ENCODE measurements at places on chromosomes 3 and 15.

DNA sequence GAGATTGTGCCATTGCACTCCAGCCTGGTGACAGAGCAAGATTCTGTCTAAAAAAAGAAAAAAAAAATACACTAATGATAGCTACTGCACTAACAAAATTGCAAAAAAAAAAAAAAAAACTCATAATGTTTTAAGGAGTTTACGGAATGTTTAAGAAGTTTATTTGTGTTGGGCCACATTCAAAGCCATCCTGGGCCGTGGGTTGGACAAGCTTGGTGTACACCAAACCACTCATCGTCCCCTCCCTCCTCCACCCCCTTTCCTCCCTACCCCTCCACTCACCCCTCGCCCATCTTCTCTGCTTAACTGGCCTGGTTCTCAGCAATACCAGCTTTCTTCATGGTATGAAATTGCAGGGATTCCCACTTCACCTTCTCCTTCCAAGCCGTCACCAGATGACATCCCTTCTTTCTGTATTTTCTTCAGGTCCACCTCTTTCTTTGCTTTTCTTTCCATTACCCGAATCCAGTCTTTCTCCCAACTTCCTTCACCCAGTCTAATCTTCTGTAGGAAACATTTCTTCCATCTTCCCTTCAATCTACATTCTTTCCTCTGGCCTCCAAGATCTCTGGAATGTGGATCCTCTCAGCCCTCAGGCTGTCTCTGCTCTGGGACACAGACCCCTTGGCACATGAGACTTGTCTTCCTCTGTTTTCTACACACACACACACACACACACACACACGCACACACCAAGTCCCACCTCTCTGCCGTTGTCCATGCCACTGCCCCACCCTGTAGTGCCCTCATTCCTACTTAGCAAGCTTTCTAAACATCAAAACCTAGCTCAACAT is 3.5 kb upstream of the MESP1 start:
- no peak for DNase-seq

- DNase-seq: peak; percentile 66
These were observed 10.0 kb upstream of the EHD4 start for GRCh38 chr15:41982133-41982930.

- DNase-seq: no peak
These were observed 2.1 kb downstream of the PODXL2 start for GRCh38 chr3:127630811-127631714.

- DNase-seq: no peak
These were observed 27.5 kb downstream of the NXPE3 start for GRCh38 chr3:101806491-101806890.

GRCh38 chr3:147513785-147514184 is 104.6 kb downstream of the ZIC1 start:
- DNase-seq: no peak

DNA sequence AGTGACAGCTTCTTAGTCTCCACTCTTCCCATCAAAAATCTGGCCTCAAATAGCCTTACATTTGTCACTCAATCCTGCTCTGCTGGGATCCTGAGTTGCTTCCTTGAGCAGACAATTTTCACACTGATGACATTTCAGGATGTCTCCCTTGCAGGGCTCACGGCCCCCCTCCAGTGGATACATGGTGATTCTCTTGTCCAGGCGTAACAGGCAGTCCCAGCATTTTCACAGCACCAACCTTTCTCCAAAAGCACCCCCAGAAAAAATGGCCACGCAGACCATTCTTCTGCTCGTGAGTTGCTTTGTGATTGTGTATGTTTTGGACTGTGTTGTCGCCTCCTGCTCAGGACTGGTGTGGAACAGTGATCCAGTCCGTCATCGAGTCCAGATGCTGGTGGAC is 47.4 kb upstream of the WNT7A start:
- no peak for DNase-seq

- no peak for DNase-seq
These were observed 20.3 kb upstream of the PTPN9 start for GRCh38 chr15:75599401-75599800.

GRCh38 chr15:62455441-62455921 is 290.4 kb upstream of the C2CD4B start:
- no peak for DNase-seq

DNA sequence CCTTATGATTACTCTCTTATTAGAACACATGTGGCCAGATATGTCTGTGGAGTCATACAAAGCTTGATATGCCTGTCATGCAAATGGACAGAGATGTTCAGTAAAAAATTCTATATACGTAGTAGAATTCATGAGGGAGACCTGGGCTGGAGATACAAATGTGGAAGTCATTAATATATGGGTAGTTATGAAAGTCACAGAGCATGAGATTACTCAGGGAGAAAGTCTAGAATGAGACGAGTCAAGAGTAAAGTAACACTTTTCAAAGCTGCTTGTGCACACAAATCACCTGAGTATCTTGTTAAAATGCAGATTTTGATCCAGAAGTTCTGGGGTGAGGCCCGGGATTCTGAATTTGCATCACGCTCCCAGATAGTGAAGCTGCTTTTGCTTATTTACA is 28.4 kb downstream of the OXSM start:
- no peak for DNase-seq

GRCh38 chr15:99511866-99512661 is 53.7 kb upstream of the MEF2A start:
- DNase-seq: peak; percentile 92

- DNase-seq: no peak
These were observed 23.5 kb upstream of the RFTN1 start for GRCh38 chr3:16536996-16537395.

- DNase-seq: no peak
These were observed 143.0 kb downstream of the LPP start for GRCh38 chr3:188296761-188297612.

DNA sequence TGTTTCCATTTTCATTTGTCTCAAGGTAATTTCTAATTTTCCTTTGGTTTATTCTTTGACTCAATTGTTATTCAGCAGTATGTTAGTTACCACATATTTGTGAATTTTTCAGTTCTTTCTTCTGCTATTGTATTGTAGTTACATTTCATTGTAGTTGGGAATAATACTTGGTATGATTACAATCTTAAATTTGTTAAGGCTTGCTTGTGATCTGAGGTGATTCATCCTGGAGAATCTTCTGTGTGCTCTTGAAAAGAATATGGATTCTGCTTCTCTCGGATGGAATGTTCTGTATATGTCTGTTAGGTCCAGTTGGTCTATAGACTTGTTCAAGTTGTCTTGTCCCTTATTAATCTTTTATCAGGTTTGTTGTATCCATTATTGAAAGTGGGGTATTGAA is 63.4 kb upstream of the VEPH1 start:
- DNase-seq: no peak

DNA sequence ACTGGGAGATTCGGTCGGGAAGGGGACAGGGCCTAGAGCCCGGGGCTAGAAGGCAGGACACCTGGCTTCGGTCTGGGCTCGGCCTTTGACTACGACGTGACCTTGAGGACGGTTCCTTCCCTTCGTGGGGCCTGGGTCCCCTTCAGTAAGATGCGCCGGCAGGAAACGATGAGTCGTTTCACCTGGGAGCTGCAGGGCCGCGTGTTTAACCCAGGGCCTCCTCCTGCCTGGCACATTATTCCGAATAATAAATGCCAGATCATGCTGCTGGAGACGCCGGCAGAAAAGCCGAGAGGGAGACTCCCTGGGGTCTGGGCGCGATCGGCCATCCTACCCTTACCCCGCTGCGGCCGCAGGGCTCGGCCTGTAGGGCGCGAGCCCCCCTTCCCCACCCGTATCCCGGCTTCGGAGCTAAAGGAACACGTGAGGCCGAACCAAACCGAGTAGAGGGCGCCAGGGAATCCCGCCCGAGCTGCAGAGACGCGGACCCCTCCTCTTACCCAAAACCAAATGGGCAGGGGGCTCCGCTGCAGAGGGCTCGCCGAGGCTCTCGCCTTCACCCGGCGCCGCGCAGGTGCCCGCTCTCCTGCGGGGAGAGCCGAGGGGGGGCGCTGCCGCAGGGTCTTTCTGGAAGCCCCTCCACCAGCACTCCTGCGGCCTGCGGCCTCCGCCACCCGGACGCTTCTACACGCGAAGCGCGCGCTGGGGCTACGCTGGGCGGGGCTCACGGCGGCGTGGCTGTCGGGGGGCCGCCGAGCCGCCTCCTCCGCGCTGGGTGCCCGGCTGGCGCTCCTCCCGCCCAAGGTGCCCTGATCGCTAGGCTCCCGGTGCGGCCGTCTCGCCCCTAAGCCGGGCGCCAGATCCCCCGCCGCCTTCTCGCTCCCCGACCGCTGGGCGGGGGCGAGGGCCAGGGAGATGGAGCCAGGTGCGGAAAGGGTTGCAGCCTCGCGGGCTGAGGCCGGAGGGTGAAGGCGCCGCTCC is at the start of gene BDH1:
Gene BDH1 (minus strand): TSS at position 688 of the 981 bp plus-strand sequence. CDS start 9,525 bp downstream, outside the sequence.
- no peak for DNase-seq

DNA sequence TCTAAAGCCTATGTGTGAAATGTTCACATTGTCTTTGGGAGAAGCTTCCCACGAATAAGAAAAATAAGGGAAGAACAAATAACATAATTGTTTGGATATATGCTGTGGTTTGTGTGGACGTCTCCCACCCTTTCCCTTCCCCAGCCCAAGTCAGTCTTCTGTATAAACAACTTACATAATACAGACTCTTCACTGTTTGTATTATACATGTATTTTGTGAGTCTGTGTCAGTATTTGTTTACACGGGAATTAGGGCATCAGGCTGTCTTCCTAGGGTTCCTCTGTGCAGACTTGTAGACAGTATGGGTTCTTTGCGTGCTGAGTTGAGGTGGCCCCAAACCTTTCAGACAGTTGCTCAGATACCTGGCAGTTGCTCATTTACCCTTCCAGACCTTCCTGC is 103.4 kb downstream of the IGF1R start:
- DNase-seq: no peak

DNA sequence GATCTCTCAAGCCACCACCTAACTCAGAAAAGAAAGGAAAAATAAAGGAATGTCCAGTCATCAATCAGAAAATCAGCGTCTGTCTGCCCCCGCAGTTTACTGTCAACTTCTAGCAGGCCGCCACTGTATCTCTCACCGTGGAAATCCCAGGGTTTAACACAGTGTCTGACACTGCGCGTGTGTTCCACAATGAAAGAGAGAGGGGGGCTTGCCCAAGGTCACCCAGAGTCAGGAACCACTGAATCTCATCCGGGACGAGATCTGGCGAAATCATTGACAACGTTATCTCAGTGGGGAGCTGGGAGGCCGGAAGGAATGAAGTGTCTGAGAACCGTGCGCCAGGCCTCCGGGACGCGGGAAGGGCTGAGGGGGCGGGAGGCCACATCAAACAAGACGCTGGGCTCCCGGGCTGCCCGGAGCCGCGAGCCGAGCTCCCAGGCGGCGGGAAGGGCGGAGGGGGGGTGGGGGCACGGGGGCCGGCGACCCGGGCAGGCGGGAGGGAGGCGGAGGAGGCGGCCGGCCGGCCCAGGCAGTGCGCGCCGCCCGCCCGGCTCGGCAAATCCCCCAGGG is 2.2 kb upstream of the HES1 start:
- no peak for DNase-seq

GRCh38 chr3:143806038-143806437 is 42.2 kb downstream of the SLC9A9 start:
- DNase-seq: no peak

DNA sequence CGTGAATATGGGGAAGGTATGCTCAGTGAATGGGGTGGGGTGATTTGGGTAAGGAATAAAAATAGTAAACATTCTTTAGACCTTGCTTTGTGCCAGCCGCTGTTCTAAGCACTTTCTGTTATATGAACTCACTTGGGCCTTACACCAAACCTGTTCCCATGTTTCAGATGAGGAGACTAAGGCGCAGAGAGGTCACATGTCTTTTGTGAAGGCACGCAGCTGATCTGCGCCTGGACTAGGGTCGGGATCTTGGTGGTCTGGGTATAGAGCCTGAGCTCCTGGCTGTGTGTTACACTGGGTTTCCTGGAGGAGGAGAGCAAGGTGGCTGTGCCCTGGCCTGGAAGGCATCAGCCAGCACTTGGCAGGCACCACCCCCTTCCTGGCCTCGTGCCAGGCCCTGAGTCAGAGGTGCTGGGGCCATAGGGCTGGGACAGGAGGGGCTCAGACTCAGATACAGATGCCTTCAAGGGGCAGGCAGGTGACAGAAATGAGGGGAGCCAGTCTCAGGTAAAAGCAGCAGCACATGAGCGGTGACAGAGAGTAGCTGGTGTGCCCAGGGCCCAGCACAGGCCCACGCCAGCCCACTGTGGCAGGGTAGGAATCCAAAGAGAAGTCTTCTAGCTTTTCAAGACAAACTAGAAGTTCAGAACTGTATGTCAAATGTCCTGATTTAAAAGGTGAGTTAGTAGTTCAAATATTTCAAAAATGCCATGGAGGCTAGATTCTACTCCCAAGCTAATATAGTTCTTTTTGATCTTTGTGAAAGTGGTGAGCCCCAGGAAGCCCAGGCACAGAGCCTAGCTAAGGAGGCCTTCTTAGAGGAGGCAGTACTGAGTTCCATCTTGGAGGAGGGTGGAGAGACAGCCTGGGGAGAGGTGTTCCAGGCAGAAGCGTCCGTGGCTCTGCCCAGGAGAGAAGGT is 83.1 kb downstream of the DNAJB8 start:
- peak; percentile 24 for DNase-seq

- no peak for DNase-seq
These were observed 76.4 kb upstream of the TMEM158 start for GRCh38 chr3:45302470-45302869.

DNA sequence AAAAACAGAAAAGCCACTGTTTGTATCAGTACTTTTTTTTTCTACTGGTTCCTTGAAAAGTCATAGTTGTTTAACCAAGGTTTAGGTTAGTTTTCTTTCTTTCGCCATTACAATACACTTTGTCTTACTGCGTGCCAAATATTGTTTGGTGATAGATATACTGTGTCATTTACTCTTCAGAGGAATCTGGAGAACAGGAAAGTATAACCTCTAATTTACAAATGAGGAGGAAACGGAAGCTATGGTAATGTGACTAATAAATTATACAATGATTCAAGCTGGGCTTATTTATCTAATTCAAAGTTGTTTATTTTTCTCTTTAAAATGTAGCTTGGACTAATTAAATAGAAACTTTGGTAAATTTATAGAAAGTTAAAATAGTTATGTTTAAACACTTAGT is 96.2 kb upstream of the ROBO2 start:
- no peak for DNase-seq

- peak; percentile 14 for DNase-seq
These were observed 40.5 kb downstream of the SOX2 start for GRCh38 chr3:181752202-181752671.

- DNase-seq: no peak
These were observed 71.7 kb upstream of the CFAP20DC start for GRCh38 chr3:59121346-59122144.

DNA sequence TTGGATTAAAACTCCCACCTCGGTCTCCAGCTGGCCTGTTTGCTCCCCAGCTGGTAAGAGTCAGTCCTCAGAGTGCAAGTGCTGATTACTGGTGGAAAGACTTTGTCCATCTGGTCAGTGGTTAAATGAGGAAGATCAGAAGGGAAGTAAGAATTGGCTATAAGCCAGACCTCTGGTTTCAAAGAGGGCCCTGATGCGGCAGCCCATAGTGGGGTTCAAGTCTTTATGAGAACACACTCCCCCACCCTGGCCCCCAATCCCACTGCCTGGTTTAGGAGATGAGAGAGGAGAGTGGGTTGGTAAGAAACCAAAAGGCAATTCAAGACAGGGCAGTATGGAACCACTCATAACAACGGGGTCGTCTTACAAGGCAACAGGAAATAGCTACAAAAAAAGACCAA is 65.0 kb downstream of the FRMD4B start:
- no peak for DNase-seq

All from lower leg skin (tissue), 4 donors.